ENCODE measurements at places on chromosomes 3 and 15. TPM values are rescaled to one million over a fixed set of nuclear protein-coding genes. Genes with fewer than 3 reads are reported as not detected.

ACTC1 gene
- total RNA-seq: not detected

TTC23 gene
- total RNA-seq: 12.3 TPM

CGGBP1 gene
- 33.4 TPM for total RNA-seq

GNAT1 gene
- total RNA-seq: not detected

SLC6A11 gene
- 0.03 TPM for total RNA-seq

SST gene
- total RNA-seq: not detected

TMEM266 gene
- 0.17 TPM for total RNA-seq

GP9 gene
- not detected for total RNA-seq

All from A549 treated with GW870086 at 1 μM for 4 hours (cell line).